Lower leg skin (tissue), 4 donors: ENCODE measurements at places on chromosomes 11 and 22. TPM values are rescaled to one million over a fixed set of nuclear protein-coding genes. Genes with fewer than 3 reads are reported as not detected.

DNA sequence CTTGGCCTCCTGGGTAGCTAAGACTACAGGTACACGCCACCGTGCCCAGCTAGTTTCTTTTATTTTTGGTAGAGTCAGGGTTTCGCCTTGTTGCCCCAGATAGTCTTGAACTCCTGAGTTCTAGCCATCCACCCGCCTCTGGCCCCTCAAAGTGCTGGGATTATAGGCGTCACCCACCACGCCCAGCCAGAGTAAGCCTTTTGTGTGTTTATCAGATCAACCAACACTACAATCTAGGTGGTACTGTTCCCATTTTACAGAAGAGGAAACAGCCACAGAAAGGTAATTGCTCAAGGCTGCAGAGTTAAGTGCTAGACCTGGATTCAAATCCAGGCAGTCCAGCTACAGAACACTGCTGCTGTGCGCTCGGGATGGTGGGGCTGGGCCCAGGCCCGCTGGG lies 3.1 kb downstream of the TOMM22 start:
- DNase-seq = no peak

GRCh38 chr11:27294654-27295053 lies 68.4 kb downstream of the CCDC34 start:
- DNase-seq = no peak

GRCh38 chr22:48154169-48154942 lies 1391.9 kb downstream of the TBC1D22A start:
- DNase-seq = no peak

GRCh38 chr22:49017482-49018329 lies 810.0 kb downstream of the BRD1 start:
- no peak for DNase-seq

GRCh38 chr11:121249039-121249663 lies 43.4 kb upstream of the SC5D start:
- DNase-seq = no peak

GRCh38 chr22:22993184-22993583 lies 77.1 kb upstream of the GNAZ start:
- no peak for DNase-seq

DNA sequence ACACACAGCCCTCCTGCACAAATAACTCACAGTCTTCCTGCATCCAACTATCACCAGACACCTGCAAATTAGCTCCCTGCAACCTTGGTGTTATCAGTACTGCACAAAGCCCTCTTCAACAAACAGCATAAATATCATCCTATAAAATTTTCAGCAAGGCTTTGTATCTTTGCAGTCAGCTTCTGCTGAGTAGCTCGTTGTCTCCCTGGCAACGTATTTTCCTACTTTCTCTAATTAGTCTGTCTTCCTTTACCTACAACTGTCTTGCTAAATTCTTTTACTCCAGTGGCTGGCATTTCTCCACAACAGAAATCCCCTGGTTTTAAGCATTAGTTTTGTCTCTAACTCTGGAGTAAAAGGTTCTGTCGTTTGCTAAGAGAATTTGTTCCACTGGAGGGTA lies 3.9 kb downstream of the OR8D4 start:
- DNase-seq = no peak

GRCh38 chr22:32473388-32473952 lies 1.1 kb upstream of the FBXO7 start:
- DNase-seq = no peak

DNA sequence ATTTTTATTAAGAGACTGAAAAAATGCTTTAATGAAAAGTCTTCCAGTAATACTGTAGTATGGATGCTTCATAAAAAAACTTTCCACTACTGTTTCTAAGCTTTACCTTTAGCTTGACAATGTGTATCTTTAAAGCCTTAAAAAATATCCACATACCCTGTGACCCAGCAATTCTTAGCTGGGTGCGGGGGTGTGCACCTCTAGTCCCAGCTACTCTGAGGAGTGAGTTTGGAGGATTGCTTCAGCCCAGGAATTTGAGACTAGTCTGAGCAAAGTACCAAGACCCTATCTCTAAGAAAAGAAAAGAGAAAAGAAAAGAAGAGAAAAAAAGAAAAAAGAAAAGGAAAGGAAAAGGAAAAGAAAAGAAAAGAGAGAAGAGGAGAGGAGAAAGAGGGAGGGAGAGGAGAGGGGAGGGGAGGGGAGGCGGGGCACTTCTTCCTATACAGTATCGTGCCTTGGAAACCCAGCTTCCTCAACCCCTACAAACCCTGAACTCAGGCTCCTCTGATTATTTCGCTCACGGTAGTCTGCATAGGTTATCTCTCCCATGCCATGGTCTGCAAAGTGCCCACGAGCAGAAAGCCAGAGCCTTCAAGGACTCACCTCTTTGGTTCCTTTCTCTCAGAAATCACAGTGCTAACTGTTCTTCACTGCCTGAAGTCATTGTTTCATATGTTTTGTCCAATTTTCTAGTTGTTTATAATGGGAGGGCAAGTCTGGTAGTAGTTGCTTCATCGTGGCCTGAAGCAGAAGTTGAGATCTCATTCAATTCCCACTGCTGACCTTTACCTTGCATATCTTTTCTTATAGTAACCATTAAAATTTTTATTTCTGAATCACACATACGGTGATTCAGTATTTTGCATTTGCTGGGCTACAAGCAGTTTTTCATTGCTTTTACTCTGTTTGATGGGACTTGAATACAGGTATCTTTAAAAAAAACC lies 82.2 kb downstream of the FAM83F start:
- no peak for DNase-seq

GRCh38 chr11:44997566-44997965 lies 46.9 kb upstream of the TP53I11 start:
- no peak for DNase-seq

DNA sequence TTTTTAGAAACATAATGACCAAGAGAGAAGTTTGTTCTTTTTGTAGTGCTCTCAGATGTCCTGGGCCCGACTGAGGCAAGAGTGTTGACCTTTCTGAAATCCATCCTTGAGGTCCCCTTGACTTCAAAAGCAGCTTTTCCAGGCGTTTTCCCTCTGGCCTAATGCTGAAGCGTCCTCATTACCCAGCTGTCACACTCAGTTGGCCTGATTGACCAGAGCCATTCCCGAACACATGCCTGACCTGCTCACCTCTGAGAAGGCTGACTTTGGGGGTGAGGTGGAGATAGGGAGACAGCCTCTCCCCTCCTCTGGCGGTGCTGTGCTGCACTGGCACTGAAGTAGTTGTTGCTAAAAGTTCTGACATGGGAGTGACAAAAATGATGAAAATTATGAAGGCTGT lies 66.9 kb downstream of the ALX4 start:
- DNase-seq = no peak

DNA sequence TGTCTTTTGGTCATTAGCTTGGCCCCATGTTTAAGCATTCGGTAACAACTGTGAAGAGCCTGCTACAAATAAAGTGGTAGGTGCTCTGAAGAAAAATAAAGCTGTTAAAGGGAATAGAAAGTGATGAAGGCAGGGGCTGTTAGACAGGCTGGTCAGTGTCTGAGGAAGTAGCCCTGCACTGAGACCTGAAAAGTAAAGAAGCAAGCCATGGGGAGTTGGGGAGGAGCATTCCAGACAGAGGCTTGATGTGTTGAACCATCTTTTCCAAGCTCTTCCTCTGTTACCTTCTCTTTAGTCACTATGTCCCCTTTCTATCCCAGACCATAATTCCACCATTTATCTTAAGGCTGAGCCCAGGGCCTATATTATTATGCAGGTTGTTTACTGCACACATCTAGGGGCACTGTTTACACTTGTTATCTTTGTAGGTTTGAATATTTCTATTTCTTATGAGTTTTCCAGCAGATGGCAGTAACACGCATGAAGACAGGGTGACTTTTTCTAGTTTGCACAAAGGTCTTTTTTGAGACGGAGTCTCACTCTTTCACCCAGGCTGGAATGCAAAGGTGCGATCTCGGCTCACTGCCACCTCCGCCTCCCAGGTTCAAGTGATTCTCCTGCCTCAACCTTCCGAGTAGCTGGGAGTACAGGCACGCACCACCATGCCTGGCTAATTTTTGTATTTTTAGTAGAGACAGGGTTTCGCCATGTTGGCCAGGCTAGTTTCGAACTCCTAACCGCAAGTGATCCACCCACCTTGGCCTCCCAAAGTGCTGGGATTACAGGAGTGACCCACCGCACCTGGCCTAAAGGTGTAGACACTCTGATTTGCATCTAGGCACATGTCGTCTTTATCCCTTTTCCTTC lies 23.0 kb downstream of the ZFTA start:
- DNase-seq = peak; percentile 67

- DNase-seq = no peak
These were observed 21.0 kb downstream of the NNMT start for GRCh38 chr11:114316980-114317786.

- DNase-seq = no peak
These were observed 71.0 kb downstream of the AMBRA1 start for GRCh38 chr11:46522682-46523281.

DNA sequence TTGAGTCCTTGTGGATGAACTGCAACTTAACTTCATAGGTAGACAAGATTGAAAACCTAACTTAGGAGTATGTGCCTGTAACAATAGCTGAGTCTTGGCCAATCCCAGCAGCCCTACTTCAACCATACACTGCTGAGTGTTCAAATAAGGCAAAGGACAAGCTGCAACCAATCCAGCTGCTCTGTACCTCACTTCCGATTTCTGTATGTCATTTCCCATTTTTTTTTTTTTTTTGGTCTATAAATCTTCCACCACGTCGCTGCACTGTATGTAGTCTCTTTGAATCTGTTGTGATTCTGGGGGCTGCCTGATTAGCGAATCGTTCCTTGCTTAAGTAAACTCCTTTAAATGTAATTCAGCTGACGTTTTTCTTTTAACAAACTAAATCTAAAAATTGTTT lies 35.4 kb upstream of the FLI1 start:
- no peak for DNase-seq

- DNase-seq = no peak
These were observed 77.0 kb downstream of the RAB38 start for GRCh38 chr11:88098289-88098688.

DNA sequence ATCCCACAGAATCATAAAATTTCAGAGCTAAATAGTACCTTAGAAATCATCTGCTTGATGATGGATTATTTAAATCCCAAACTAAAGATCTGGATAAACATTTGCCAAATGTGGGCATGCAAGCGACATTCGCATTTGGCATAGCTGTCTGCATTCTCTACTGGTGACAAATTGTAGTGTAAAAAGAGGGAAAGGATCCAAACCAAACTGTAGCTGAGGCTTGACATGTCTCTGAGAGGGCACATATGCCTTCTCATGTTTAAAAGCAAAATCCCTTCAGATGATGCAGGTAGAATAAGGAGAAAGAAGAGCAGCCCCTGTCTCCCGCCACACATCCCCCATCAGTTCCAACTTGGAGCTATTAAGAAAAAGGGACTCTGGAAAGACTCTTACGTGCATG lies 257.5 kb upstream of the MTNR1B start:
- no peak for DNase-seq

- DNase-seq = no peak
These were observed 510.6 kb upstream of the ARHGAP42 start for GRCh38 chr11:100176456-100176855.

The TUB gene
- 4.8 TPM for total RNA-seq

The PDGFB gene
- total RNA-seq = 13.1 TPM

The ZBTB44 gene
- total RNA-seq = 35.8 TPM

The RAB36 gene
- 1.3 TPM for total RNA-seq
